ENCODE measurements at places on chromosomes 6 and 20.

DNA sequence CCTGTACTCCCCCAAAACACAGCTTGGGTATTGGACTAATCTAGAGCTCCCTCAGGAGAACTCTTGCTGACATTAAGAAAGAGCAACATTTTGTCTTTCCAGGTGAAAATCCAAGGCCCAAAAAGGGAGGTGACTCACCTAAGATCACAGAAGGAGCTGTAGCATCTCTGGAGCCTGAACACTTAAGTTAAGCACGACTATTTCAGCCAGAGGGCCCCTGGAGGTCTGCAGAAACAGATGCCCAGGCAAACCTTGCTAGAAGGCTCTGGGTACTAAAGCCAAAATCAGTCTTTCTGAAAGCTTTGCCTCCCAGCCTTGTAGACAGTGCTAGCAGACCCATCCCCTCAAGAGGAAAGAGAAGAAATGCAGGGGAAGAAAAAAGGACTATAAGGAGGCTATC lies 8.8 kb downstream of the EDN1 start:
- no peak for DNase-seq

DNA sequence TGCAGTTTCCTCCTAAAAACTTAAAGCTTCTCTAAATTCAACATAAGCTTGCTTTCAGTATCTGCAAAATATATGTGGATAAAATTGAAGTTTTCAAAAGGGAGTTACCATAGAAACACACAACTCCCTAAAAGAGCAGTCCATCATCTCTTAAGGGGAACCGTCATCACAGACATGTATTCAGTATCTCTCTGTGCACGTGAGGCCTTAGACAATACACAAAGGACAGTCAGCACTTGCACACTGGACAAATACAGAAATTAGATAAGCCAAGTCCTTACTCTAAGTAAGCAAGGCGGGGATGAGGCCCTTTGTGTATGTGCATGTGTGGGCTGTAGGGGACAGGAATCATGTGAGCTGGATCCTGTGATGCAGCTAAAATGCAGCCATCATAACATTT lies 136.6 kb downstream of the BACH2 start:
- no peak for DNase-seq

DNA sequence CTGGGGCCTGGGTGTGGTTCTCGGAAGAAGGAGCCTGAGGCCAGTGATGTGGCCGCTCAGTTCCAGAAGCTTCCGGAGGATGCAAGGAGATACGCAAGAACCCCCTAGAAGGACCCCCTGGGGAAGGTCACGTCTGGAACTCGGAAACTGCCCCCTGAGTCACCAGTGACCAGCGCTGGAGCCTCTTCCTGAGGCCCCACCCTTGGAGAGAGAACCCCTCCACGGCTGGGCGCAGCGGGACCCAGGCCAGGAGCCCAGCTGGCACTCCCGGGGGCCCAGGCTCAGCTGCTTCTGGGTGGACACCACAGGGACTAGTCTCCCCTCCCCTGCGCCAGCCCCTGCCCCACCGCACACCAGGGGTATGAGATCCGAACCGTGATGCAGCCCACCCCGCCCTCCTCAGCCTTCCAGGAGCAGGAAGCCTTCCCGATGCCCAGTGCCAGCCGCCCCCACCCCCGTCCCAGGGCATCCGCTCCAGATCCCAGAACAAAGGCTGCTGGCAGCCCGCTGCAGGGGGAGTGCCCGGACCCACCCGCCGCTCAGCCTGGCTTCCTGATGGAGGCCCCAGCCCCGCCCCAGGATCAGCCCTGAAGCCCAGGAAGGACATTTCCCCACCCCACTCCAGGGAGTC lies 7.5 kb downstream of the LAMA5 start:
- no peak for DNase-seq

DNA sequence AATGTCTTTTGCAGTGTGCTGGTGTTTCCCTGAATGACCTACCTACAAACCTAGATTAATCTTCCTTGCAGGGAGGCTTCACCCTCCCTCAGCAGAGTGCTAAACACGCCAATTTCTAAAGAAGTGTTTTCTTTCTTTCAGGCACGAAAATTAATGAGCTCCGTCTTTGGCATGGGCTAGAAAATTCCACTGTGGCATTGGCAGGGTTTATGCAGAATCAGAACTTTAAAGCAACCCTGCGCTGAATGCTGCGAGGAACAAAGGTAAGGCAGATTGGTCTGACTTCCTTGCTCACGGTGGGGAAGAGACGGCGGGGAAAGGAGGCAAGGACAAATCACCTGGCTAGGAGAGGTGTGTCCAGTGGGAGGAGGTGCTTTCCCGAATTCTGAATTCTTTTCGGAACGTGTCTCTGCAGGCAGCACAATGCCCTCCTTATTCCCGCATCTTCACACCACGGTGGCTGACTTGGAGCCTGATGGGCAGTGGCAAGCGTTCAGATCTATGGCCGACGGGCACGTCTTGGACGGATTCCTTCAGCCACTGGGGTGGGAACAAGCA lies 6.2 kb upstream of the BANF2 start:
- no peak for DNase-seq

- no peak for DNase-seq
Observed at GRCh38 chr6:64482631-64483030, 847.0 kb downstream of the PHF3 start.

GRCh38 chr6:130912434-130912833 lies 85.2 kb downstream of the SMLR1 start:
- DNase-seq = no peak

DNA sequence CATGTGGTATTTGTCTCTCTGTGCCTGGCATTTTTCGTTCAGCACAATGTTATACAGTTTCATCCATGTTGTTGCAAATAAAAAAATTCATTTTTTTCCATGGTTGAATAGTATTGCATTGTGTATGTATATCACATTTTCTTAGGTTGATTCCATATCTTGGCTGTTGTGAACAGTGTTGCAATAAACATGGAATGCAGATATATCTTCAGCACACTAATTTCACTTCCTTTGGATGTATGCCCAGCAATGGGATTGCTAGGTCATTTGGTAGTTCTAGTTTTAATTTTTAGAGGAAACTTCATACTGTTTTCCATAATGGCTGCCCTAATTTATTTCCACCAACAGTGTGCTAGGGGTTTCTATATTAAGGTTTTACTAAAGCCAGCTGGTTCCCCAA lies 52.6 kb downstream of the GFRAL start:
- DNase-seq = no peak

DNA sequence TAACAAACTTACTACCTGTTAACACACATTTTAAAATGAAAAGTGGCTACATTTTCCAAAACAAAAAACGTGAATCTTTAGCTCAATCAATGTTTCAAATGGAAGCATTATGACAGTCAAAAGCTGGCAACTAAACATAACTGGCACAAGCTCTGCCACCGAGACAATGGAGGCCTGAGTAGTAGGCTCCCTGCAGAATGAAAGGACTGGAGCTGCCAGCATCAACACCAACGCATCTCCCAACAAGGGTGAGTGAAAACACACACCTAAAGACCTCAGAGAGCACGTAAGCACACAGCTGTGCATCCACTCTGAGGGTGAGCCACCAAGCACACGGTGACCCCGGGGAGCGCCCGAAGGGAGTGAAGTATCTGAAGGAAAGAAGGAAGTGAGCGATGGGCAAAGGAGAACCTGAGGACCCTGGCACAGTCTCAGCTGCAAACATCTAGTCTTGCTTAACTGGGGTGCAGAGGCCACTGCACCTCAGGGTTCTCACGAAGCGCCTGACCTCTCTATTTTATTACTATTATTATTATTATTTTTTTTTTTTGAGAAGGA lies 1.6 kb upstream of the ADRM1 start:
- DNase-seq = no peak

Measured in CD4-positive, alpha-beta T cell treated with Interleukin-10 for 1 hour (primary cell).